Nephron progenitor cell (in vitro differentiated cells): ENCODE measurements at places on chromosomes 12 and 14.

DNA sequence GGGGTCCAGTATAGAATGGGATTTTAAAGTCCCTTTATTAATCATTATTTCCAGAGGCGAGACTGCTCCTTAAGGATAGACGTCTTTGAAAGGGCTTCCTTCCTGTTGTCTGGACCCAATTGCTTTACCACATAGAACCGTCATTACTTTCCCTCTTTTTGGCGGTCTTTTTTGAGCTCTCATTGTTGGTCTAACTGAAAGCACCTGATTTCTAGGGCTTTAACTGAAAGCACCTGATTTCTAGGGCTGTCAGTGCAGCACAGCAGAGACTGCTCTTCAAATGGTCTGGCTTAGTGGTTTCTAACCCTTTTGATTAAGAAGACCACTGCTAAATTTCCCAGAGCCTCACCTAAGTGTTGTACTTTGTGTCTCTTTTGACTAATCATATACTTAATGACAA lies 95.8 kb downstream of the PRKCH start:
- DNase-seq = no peak

- no peak for DNase-seq
These were observed 13.3 kb downstream of the AMN start for GRCh38 chr14:102935756-102936155.

DNA sequence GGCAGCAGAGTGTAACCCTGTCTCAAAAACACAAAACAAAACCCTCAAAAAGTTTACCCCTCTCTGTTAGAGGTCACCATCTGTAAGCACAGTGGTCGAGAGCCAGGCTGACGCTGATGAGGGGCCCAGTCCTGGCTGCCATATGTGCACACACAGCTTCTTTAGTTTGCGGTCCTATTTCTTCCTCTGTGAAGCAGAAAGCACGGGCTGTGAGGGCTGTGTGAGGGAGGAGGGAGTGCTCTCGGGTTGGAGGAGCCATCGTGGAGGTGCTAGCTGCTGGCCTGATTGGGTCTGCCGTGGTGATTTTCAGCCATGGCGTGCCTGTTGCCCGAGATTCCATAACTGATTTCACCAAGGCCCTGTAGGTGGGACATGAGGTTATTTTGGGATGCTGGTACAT lies 3.5 kb downstream of the ULK1 start:
- no peak for DNase-seq

GRCh38 chr12:27711317-27711682 lies 668 bp downstream of the MRPS35 start:
- no peak for DNase-seq
